A549 treated with CpdA at 1 μM for 4 hours (cell line): ENCODE measurements at places on chromosomes 4 and X. TPM values are rescaled to one million over a fixed set of nuclear protein-coding genes. Genes with fewer than 3 reads are reported as not detected.

MGARP gene
- 0.45 to 1.1 TPM (median 0.83 TPM) in 5 replicates for total RNA-seq

DMP1 gene
- not detected in 5 replicates for total RNA-seq

ZNF518B gene
- 2.6 to 4.6 TPM (median 3.4 TPM) in 5 replicates for total RNA-seq

FAT4 gene
- 1.1 to 2.7 TPM (median 1.1 TPM) in 5 replicates for total RNA-seq

DCAF4L1 gene
- total RNA-seq, result 0.10 to 0.30 TPM (median 0.17 TPM) in 5 replicates
